ENCODE measurements at places on chromosomes 11 and 22.

- no peak for DNase-seq
Observed at GRCh38 chr11:103010891-103011290, 55.4 kb upstream of the MMP13 start.

GRCh38 chr11:75351791-75352587 is 528 bp upstream of the ARRB1 start:
- no peak for DNase-seq

DNA sequence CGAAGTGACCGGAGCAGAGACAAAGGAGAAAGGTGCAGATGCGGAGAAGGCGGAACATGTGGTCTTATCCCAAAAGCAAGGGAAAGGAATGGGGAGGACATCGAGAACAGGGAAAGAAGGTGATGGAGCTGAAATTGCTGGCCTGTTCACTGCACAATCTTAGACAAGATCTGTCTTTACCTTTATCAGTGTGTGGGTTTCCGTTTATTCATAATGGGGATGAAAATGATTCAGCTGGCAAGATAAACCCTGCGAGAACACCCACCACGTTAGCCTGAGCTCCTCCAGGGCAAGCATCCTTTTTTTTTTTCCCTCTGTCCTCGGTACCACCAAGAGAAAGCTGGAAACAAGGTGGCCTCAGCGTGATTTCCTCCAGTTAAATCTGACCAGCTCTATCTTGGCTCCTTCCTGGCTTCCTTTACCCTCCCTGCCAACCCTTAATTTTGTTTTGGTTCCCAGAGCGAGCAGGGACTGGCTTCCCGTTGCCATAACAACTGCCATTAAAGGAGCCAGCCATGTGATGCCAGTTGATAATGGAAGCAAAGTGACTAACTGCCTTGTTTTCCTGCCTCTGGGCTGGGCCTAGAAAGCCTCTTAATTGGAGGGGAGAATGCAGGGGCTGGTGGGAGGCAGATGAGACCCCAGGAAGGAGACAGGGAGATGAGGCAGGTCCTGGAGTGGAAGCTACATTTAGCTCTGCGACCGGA is 4.2 kb downstream of the SGSM1 start:
- no peak for DNase-seq

- DNase-seq = no peak
Observed at GRCh38 chr11:58629857-58630256, 7.4 kb downstream of the CNTF start.

DNA sequence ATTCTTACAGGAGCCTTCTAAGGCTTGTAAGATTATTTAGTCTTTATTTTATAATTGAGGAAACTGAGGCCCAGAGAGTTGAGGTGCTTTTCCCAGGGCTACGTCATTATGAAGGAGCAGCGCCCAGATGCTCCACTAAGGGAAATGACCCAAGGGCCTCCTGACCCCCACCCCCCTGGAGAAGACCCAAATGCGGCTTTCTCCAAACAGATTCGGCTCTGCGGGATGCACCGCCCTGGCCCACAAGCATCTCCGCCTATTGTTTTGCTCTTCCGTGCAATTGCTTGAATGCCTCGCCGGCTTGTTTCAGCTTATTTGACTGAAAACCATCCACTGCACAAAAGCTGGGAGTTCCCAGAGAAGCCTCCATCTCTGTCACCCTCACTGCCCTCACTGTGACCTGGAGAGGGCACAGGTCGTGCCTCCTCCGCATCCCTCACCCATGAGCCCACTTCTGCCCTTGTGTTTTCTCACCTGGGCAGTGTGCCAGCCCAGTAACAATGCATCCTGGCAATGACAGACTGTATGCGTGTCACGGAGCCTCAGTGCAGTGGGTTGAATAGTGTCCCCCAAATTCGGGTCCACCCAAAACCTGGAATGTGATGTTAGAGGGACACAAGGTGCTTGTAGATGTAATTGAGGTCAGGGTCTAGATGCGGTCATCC is 790.2 kb downstream of the TBC1D22A start:
- no peak for DNase-seq

DNA sequence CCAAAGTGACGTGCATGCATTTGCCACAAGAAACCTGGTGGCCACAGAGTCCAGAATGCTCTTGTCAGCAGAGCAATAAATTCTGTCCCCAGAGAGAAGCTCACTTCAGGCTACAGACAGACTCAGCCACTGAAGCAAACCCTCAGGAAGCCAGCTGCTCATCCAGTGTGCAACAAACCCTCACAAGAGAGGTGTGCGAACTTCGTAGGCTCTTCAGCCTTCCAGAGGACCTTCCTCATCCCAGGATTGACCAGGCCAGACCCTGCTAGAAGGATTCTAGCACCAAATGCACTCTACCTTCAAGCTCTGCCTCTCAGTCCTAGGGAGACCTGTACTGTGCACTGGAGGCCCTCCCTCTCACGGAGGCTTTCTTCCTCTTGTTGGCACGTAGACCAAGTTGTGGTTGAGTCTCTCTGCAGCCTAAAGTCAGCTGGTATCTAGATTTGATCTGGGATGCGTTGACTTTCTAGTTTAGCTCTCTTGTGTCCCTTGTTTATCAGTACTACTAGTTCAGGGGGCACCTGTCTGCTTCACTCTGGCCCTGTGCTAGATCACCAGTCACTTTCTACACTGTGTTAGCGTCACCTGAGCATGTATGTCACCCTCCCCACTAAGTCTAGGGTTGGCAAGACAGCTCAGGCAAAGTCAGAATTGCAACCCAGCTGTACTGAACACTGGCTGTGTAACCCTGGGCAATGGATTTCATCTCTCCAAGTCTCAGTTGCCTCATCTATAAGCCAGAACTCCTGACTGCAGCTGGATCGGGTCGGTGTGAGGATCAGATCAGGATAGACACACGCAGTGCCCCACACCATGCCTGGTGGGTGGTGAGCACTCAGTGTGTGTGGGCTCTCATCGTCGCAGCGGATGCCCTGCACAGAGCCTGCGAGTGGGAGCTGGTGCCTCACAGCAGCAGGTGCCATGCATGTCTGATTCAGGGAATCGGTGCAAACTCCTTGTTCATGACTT is 22.1 kb upstream of the TMPRSS13 start:
- no peak for DNase-seq

GRCh38 chr22:21451545-21452520 is 15.4 kb upstream of the TMEM191C start:
- no peak for DNase-seq

- no peak for DNase-seq
Observed at GRCh38 chr22:34851918-34852662, 213.9 kb upstream of the ISX start.

DNA sequence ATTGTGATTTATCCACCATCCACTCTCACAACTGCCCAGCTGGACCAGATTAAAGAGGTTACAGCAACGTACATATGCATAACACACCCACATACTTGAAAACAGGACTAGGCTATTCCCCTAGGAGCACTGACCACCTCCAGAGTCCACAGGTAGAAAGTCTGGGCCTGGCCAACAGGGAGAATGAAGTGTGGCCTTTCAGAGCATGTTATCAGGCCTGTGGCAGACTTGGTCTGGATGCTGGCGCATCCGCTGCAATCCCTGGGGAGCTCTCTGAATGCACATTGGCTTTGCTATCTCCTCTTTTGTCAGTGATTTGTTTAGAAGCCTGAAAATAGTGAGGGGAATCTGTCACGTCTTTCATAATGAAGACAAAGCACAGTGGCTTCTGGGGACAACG is 86.7 kb downstream of the C11orf58 start:
- DNase-seq = no peak

GRCh38 chr11:128448981-128449713 is 138.2 kb downstream of the ETS1 start:
- no peak for DNase-seq

DNA sequence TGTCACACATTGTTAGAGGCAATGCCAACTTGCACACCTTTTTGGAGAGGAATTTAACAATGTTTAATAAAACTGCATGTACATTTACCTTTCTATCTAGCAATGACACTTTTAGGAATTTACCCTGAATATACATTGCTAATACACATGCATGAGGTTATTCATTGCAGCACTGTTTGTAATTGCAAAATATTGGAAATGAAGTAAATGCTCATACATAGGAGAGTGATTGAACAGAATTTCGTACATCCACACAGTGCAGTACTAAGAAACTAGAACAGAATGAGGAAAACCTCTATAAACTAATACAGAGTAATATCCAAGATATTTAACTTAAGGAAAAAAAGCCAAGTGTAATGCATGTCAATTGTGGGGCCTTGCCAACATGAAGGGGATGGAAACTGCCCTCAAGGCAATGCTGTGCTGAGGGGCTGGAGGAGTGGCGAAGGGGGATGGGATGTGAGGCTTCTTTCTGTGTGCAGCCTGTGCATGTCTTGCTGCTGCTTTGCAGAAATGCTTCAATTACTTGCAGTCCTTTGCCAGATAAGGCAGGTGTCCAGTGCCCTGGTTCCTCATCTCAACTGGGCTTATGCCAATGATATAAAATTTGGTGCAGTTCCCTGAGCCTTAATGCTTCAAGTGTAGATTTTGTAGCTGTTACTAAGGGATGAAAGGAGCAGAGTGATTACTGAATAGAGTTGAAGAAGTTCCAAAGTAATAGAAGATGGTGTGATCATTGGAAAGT is 96.1 kb downstream of the GRIA4 start:
- DNase-seq = no peak

GRCh38 chr11:12198251-12199222 is 88.1 kb downstream of the MICAL2 start:
- no peak for DNase-seq

DNA sequence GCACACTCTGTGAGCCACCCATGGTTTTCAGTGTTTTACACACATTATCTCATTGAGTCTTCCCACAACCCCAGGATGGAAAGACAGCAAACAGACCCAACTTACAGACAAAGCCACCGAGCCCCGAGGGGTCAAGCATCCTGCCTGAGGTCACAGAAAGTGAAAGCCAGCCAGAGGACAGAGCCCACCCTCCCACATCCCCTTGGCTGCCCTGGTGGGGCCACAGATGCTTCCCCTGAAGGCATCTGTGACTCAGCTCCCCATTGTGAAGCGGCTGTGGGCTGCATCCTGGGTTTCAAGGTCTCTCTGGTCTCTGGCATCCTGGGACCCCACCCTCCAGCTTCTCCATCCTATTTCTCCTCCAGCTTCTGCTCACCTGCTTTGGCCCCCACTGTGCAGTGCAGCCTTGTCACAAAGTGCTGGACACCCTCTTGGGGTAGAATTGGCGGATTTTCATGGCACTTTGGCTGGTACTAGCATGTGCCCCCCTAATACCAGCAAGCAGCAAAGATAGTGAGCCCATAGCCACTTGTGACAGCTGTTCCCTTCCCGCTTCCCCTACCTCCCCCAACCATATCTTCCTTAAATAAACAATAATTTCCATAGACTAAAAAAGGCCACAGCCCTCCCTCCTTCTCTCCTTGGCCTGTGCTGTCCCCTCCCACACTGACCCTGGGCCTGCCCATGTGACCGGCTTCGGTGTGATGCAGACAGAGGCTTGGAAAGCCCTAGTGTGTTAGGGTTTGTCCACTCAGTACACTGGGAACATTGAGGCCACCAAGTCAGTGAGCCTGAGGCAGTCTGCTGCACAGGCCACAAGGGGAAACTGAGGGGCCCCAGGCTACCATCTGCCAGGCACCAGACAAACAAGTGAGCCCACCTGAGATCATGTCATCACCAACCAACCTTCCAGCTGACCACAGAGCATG is 53.9 kb upstream of the SHISAL1 start:
- DNase-seq = no peak

GRCh38 chr22:27283714-27284113 is 517.8 kb downstream of the MN1 start:
- DNase-seq = no peak

DNA sequence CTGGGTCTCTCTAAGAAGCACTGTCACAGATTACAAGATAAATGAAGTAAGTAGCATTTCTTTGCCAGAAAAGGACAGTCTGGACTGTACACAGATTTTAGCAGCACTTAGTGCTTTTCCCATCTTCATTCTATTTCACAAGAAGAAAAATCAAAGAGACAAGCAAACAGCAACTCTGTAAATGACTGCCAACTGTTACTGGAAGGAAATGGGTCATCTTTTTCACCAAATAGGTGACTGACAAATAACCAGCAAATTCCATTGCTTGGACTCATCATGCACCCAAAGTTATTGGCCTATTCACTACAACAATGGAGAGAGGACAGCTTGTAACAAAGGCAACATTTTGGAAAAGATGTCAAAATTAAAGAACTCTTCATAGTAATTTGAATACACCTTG is 28.9 kb upstream of the CARD18 start:
- DNase-seq = no peak

DNA sequence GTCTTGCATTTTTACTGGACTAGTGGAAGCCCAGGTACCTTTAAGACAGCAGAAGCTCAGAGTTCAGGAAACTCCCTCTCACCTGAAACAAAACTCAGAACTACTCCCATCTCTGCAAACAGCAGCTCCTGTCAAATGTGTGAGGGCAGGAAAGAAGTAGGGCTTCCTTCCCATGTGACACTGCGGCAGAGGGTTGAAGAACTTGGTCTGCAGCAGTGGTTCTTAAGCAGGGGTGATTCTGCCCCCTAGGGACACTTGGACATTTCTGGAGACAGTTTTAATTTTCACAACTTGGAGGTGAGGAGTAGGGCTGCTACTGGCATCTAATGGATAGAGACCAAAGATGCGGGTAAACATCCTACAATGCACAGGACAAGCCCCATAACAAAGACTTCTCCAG is 63.4 kb downstream of the RCN1 start:
- no peak for DNase-seq

All from NCI-H187 (cell line).